ENCODE measurements at places on chromosomes 4 and X.

GRCh38 chr4:140102421-140102820, 51.6 kb downstream of the MAML3 start:
- DNase-seq, result no peak

DNA sequence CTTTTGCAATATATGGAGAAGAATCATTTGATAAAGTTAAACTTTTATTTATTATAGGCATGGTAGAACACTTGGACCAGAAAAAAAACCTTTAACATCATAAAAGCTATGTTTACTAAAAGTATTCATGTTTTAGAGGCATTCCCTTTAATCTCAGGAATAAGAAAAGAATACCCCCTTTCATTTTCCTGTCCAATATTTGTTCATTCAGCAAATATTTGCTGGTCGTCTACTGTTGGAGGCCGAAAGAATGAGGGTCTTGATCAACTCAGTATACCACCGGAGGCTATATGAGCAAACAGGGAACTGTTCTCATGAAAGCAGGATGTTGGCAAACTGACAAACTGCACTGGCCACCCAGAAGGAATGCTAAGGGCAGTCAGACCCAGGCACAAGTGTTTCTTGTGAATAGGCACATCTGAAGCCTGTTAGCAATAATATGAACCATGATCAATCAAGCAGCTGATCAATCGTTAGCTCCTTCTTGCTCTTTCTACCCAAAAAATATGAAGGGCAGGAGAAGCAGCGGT, 480.8 kb upstream of the FAT1 start:
- DNase-seq, result no peak

DNA sequence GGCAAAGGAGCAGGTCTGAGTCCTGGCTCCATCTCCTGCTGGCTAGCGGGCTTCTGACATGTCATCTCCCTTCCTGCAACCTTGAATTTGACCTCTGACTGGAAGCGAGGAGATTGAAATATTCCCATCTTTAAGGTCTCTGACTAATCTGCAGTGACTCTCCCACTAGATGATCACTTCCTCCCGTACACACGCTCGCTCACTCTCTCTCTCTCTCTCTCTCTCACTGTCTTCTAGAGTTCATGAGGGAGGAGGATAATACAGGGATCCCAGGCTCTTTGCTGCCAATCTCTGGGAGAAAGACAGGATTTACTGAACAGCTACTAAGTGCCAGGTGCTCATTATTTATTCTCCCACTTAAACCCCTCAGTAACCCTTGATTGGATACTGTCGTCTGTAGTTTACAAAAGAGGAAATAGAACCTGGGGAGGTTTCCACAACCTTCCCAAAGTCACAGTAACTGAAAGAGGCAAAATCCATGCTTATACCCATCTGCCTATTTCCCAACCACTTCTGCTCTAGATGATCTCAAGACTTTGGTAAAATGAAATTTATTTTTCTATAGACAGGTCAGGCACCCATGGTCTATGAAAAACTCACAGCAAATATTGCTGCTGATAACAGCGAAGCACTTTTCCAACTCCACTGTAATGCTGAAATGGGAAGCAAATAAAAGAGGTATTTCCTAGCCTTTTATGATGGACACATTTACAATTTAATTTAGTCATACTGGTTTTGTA, 193.5 kb upstream of the C1QTNF7 start:
- no peak for DNase-seq

GRCh38 chr4:117784266-117784665, 250.0 kb upstream of the NDST3 start:
- DNase-seq, result no peak

Measured in left renal cortex interstitium (tissue), 4 donors.